ENCODE measurements at places on chromosomes 4 and X.

DNA sequence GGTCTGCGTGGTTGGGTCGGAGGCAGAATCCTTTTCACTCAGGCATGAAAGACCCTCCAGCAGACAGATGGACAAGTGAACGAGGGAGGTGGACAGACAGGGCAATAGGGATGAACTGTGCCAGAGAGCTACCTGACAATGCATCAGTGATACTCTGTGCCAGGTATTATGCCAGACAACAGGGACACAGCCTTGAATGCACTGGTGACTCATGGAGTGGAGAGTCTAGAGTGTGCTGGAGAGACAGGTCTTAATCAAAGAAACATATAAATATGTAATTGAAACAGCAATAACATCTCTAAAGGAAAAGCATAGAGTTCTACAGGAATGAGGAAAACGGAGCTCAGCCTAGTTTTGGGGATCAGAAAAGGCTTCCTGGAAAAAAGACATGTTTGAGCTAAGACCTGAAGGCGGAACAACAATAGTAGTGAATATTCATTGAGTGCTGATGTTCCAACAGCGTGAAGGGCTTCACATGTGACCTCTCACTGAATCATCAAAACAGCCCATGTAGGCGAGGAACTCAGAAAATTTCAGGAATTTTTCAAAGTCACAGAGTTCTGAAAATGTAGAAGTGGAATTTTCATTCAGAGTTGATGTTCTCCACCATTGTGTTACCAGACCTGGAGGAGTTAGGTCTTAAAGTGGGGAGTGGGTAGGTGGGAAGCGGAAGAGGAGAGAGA is 20.0 kb upstream of the FGFBP2 start:
- DNase-seq: no peak

GRCh38 chrX:153920546-153920945 is 5.5 kb downstream of the ARHGAP4 start:
- DNase-seq: no peak

DNA sequence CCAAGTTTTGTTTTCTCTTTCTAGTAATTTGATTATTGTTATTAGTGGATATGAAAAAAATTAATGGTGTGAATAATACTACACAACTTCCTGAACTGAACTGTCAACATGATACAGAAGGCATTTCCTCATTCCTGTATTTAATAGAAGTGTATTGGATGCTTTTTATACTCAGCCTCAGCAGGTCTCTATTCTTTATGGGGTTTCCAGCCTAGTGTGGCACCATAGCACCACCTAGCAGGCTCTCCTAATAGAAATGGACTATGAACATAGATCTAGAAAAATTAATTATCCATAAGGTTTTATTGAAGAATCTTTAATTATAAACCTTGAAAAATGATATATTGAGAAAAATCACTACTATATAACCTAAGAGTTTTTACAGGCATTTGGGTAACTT is 52.4 kb downstream of the GLRB start:
- no peak for DNase-seq

DNA sequence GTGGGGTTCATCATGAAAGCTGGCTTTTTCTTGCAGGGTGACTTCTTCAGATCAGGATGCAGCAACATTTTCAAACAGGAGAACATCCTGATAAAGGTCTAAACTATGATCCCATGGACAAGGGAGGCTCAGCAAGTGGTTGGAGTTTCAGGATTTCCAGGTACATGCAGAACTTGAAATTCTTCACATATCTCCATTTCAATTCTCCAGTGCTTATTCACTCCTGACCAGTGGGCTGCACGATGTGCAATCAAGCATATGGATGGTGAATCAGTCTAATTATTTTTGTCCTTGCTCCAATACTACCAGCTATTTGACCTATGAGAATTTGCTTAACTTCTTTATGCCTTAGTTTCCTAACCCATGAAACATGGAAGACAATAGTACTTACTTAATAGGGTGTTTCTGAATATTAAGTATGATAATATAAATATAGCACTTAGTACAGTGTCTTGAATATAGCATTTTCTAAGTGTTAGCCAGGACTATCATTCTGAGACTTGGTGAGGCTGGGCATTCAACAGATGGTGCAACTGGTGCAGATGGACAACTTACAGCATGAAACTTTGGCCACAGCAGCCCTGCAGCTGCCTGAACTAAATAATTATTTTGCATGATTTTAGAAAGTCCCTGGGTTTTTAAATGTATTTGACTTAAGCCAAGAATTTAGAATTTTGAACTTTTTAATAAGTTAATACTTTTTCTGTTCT is 92.4 kb downstream of the HPGD start:
- no peak for DNase-seq
